Stimulated activated CD8-positive, alpha-beta memory T cell treated with anti-CD3 and anti-CD28 coated beads, Interleukin-7, amount 100 ng/mL, for 48 hours (primary cell): ENCODE measurements at places on chromosomes 16 and 17.

DNA sequence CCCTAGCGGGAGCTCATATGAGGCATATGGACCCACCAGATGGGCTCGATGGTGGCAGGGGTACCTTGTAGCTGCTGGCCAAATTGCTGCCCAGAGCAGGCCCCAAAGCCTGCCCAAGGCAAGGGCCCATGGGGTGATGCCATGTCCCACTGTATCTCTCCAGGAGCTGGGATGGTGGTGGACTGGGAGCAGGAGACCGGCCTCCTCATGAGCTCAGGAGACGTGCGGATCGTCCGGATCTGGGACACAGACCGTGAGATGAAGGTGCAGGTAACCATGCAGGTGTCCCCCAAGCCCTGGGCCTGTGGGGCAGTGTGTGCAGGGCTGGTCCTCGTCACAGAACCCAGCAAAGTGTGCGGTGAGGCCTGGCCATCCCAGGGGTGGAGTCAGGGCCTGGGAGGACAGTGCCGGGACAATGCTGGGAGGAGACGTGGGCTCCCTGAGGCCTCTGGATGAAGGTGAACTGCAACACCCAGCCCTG, 34.1 kb upstream of the CHMP6 start:
- no peak for DNase-seq

DNA sequence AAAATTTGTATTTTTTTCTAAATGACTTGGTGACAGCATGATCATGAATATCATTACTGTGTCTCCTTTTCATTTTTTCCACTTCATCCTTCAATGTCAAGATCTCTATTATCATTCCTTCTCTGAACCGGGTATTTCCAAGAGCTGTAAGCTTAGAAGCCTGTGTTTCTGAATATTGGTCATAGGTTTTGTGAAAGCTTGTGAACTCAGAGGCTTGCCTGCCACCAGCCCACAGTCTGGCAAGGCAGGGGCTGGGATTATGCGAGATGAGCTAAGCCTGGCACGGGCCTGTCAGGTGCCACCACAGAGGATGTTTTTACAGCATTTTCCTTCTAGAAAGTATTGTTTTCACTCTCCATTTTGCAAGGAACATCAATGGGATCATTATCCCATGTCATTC, 92.8 kb downstream of the MYH10 start:
- no peak for DNase-seq

- no peak for DNase-seq
Measured at GRCh38 chr17:82780971-82781893, 29.4 kb downstream of the TBCD start.

GRCh38 chr17:15431196-15431595, 36.2 kb downstream of the CDRT4 start:
- DNase-seq: no peak

DNA sequence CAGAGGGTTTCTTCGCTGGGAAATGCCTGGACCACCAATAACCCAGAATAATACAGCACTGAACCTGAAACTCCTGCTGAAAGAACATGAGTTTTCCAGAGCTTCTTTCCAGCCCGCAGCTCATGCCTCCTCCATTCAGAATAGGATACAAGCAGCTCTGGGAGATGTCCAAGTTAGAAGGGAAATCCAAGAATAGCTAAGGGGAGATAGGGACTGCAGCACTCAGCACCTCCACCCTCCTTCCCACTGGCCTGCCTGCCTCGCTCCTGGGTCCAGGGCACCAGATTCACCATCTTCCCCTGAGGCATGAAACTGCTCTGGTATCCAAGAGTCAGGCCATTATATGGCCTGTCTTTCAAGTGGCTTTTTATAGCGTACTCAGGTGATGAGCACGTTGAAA, 4.1 kb downstream of the KRT31 start:
- no peak for DNase-seq

DNA sequence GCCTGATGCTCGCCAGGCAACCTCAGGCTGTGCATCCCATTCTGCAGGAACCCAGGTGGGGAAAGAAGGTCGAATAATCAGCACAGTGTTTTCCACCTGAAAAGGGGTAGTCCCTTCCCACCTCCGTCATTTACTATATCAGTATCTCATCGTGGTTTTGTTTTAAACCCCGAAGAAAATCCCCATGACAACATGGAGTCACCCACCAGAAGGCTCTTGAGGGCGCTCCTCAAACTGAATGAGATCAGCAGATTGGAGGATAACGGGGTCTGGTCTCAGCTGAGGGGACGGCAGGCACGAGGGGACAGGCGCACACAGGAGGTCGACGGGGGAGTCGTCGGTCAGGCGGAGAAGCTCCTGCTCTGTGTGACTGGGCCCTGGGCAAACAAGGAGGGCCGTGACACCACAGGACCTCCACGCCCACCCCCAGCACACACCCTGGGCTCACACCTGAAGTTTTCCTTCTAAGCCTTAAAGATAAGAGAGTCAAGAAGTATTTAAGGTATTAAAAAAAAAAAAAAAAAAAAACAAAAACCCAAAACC, 44.2 kb downstream of the MARF1 start:
- DNase-seq: no peak

GRCh38 chr16:50600582-50601283, 52.5 kb downstream of the NKD1 start:
- DNase-seq: no peak

DNA sequence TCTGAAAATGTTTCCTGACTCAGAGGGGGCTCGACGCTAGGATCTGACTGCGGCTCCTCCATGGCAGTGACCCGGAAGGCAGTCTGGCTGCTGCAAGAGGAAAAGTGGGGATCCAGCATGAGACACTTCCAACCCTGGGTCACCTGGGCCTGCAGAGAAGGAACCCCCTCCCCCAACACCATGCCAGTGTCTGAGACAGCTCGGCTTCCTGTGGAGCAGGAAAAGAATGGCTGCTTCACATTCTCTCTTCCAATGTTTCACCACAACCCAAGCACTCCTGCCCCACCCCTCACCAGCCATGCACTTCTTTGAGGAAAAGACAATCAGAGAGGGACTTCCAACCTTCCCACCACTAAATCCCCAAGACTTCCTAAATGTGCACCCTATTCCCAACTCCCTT, 10.8 kb downstream of the TP53 start:
- no peak for DNase-seq

- no peak for DNase-seq
Measured at GRCh38 chr17:29616300-29617048, 6.2 kb downstream of the CORO6 start.

DNA sequence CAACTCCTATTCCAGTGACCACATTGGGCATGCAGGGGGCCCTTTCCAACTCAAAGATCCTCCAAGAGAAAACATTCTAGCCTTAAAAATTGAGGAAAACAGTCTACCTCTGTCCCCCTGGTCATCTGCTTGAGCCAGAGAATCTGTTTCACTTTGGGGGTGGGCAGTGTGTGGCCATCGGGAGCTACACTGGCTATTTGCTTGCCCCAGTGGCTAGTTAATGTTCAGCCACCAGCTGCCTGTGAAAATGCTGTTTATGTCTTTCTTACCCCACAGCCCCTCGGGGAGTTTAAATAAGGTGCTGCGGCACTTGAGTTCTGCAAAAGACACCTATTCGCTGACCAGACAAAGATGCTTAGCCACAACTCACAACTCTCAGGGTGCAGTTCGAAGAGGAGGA, 43.4 kb downstream of the GNAO1 start:
- no peak for DNase-seq

DNA sequence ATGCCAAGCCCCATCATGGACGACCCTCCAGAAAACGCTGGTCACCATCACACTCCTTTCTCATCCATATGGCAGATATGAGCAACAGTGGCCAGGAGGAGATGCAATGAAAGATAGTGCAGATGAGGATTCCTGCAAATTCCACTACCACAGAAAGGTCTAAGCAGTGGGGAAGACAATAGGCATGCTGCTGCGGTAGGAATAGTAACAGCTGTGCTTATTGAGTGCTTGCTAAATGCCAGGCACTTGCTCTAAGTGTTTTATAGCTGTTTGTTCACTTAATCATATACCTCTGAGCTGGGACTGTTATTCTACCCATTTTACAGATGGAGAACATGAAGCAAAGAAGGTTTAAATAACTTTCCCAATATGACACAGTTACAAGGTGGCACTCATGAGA, 46.6 kb upstream of the AKAP1 start:
- no peak for DNase-seq

DNA sequence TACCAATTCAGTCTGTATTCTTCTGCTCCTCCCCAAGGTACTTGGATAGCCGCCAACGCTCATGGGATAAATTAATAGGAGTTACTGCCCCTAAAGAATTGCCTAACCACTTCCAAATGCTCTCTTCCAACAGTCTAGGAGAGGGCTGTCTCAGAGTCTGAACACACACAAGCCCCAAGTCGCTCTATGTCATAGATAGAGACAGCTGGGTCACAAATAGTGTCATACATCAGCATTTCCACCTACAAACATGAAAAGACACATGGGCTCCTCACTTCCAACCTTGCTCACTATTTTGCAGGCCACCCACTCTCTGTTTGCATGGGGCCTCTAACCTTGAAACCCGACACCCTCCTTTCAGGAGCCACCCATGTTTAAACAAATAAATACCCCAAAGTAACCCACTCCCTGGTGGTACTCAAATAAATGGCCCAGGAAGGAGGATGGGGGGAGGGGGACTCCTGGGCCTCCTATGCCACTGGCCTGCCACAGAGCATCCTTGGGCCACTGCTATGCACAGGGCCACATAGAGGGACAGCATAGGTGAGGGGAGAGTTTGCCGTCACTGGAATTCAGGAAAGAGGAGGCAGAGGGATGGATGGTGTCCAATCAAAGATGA, 265.9 kb downstream of the SOX9 start:
- DNase-seq: no peak

GRCh38 chr17:40452216-40452787, 9.1 kb downstream of the IGFBP4 start:
- DNase-seq: no peak

- DNase-seq: no peak
Measured at GRCh38 chr16:88047462-88047861, 96.2 kb downstream of the BANP start.

- no peak for DNase-seq
Measured at GRCh38 chr17:17609121-17609520, 17.6 kb upstream of the PEMT start.

- DNase-seq: no peak
Measured at GRCh38 chr17:79808763-79809529, 12.1 kb upstream of the CBX8 start.

GRCh38 chr17:82390860-82391435, 19.4 kb downstream of the UTS2R start:
- no peak for DNase-seq

DNA sequence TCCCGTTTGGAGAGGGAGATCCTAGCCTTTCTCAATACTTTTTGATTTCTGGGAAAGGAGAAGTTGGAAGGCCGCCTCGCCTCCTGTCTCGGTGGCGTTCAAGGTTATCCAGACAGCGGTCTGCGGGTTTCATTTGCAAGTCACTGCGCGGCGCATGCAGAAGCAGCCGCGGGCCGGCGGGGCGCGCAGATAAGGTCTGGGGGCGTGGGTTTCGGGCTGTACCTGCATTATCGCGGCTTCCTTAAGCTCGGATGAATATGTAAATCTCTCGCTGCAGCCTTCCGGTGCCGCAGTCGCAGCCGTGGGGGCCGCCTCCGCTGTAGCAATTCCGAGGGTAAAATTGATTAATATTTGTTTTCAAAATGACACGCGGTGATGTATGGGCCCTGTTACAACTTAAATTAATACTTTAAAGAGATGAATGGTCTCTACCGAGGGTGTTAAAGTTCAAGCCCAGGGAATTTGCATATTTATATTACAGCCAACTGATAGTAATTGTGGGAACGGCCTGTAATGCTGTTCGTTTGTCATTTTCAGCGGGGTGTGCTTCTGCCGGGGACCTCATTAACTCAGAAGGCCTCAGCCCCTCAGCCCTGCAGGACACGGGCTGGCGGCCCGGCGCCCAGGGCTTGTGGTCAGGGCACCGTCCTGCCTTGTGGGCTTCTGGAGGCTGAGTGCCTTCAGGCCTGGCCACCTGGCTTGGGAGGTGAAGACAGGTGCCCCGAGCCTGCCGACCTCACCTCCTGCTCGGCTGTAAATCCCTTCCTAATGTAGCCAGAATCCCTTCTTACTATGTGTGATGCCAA, 99.4 kb downstream of the CYLD start:
- peak; percentile 40 for DNase-seq

DNA sequence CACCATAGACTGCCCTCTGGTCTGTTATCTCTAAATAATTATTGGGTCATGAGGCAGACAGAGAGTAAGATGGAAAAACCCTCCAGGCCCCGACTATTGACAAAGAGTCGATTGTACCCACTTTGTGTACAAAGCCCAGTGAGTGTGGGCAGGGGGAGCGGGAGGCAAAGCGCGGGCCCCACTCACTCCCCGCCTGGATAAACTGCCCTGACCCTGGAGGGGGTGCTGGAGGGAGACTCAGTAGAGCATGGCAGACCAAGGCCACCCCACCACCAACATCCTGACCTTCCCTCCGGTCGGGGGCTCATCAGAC, 11.2 kb upstream of the CPSF4L start:
- DNase-seq: no peak

- no peak for DNase-seq
Measured at GRCh38 chr17:29138184-29138955, 41.8 kb downstream of the MYO18A start.

DNA sequence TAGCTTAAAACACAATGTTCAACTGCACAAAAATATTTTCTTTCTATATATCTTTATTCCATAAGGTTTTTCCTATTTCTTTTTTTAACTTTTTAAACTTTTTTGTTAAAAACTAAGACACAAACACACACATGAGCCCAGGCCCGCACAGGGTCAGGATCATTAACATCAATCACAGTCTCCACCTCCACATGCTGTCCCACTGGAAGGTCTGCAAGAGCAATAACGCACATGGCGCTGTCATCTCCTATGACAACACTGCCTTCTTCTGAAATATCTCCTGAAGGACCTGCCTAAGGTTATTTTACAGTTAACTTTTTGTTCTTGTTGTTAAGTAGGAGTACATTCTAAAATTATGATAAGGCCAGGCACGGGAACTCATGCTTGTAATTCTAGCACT, 4.1 kb downstream of the CFAP20 start:
- DNase-seq: no peak

- no peak for DNase-seq
Measured at GRCh38 chr17:2468270-2468669, 43.4 kb downstream of the METTL16 start.

- peak; percentile 63 for DNase-seq
Measured at GRCh38 chr16:80583466-80583865, 42.7 kb downstream of the DYNLRB2 start.

GRCh38 chr16:80198311-80199299, 342.2 kb upstream of the DYNLRB2 start:
- DNase-seq: no peak

DNA sequence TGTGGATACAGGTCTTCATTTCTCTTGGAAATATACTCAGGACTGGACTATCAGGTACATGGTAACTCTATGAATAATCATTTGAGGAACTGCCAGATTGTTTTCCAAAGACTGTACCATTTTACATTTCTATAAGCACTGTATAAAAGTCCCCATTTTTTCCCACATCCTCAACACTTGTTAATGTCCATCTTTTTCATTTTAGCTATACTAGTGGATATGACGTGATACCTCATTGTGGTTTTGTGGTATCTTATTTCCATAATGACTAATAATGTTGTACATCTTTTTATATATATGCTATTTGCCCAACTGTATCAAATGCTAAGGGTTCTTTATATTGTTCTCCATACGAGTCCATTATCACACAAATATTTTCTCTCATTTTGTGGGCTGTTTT, 22.9 kb downstream of the NUP88 start:
- DNase-seq: no peak

- DNase-seq: no peak
Measured at GRCh38 chr16:74605332-74605731, 1.6 kb downstream of the GLG1 start.

GRCh38 chr17:67546578-67547527, 169.8 kb downstream of the PITPNC1 start:
- DNase-seq: no peak

GRCh38 chr17:41583137-41584127, 3.3 kb downstream of the KRT14 start:
- no peak for DNase-seq
